ENCODE measurements at places on chromosomes 3 and 15.

- DNase-seq: no peak
Measured at GRCh38 chr3:51123531-51123930, 261.6 kb upstream of the MANF start.

GRCh38 chr3:101038393-101038792, 45.2 kb upstream of the ABI3BP start:
- DNase-seq: peak; percentile 30

DNA sequence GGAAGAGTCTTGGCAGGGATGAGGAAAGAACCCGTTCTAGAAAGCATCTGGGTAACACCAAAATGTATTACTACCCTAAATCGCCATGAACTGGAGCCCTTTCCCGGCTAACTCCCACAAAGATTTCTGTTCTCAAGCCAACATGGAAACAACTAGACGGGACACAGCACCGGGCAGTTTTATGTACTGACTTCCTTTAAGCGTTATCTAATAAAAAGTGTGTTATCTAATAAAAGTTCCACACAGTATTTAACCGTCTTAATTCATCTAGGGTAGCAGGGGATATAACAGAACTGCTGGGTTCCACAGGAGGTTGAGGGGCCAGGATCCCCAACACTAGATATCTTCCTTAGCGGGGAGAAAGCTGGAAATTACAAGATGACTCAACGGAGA, 347 bp upstream of the C3orf62 start:
- DNase-seq: no peak

GRCh38 chr3:78707609-78708008, 1060.2 kb downstream of the ROBO1 start:
- DNase-seq: no peak

DNA sequence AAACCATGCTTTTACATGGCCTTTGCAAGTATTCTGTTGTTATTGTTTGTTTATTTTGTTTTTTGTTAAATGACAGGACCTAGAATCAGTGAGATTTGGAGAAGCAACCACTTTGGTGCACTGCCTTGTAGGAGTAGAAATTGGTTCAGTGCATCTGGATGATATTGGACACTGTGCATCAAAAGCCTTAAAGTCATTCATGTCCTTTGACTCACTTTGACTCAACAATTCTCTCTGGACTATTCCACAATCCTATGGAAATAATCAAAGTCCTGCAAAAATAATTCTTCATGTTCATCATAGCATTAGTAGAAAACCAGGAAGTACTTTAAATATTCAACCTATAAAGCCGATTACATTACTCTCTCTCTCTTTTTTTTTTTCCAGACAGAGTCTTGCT, 224.8 kb downstream of the ABHD5 start:
- no peak for DNase-seq

DNA sequence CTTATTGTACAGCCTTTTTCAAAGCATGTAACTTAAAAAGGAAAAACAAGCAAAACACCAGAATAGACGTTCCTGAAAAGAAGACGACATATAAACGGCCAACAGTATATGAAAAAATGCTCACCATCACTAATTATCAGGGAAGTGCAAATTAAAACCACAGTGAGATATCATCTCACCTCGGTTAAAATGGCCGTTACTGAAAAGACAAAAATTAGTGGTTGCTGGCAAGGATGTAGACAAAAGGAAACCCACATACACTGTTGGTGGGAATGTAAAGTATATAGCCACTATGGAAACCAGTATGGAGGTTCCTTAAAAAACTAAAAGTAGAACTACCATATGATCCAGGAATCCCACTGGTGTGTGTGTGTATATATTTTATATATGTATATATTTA, 64.5 kb upstream of the MLF1 start:
- DNase-seq: no peak

GRCh38 chr3:30306896-30307295, 299.5 kb upstream of the TGFBR2 start:
- no peak for DNase-seq

DNA sequence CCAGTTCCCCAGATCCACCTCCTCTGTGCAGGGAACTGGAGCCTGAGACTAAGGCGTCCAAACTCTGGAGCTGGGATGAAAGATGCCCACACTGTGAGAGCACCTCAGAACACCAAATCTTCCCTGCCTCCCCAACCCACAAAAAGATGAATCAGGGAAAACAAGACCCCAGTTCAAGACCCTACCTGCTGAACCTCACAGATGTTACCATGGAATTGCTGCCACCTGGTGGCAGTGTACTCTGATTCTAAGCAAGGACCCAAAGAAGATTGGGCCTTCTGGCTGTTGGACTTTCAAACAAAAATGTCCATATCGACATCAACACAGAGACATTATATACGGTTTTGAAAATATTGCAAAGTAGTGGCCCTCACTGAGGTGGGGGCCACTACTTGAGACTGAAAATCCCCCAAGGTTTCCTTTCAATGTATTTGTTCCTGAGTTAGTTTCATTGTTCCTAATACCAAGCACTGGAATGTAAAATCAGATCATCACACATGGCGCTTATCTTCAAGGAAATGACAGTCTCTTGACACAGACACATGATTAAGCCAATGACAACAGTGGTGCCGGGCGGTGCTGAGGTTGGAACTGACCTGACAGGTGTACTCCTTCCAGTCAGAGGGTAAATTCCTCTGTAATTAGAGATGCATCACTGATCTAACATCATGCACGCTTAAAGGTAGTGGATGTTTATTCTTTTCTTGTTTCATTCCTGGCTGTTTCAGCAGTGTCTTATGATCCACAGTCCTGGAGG, 67.6 kb downstream of the SLC6A11 start:
- DNase-seq: no peak

GRCh38 chr3:78972617-78973301, 795.0 kb downstream of the ROBO1 start:
- no peak for DNase-seq

DNA sequence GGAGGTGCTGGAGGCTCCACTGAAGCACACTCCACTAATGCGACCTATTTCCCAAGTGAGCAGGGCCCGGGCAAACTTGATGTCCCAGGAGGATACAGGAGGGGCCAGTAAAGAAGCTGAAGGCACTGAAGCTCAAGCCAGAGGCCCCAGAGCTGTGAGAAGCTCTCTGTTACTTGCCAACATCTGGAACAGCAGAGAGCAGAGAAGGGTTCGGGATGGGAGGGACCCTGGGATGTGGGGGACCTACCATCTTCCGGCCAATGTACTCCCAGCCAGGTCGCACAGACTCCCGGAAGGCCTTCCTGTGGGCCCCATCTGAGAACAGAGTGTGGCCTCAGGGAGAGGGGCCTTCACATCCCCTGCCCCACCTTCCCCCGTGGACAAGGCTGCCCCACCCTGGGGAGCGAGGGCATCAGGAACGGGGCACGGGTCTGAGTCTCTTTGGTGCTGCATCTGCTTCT, 3.1 kb downstream of the HHATL start:
- no peak for DNase-seq

DNA sequence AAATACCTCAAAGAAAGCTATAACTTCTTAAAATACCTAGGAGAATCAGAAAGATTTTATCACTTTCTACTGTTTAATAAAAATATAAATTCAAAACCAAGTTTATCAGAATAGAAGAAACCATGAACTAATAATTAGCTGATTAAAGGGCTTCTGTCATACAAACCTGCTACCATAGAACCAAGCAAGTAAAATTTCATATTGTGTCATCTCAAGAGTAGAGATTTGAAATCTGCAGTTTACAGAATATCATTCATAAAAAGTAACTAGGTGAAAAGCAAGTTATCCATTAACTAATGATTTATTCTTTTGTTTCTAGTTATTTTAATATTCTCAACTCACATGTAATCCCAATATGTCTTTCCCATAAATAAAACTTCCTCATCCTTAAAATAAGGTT, 36.8 kb upstream of the XXYLT1 start:
- no peak for DNase-seq

DNA sequence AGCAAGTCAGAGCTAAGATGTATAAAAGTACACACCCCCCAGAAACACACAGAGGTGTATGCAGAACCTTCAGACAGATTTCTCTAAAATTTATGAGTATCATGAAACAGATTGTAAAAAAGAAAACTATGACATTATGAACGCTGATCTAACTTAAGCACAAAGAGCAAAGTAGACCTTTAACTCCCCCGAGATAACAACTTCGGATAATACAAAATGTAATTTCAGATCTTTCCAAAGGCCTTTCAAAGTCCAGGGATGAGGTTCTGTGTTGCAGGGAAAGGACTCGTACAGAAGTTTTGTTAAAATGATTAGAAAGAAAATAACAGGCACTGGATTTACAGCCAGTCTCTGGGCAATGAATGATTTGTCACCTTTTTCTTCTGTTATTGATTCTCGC, 92.8 kb upstream of the FGF12 start:
- no peak for DNase-seq
